Stimulated activated CD8-positive, alpha-beta memory T cell treated with anti-CD3 and anti-CD28 coated beads, Interleukin-15, amount 100 ng/mL, for 4 hours (primary cell): ENCODE measurements at places on chromosomes 16 and 17.

DNA sequence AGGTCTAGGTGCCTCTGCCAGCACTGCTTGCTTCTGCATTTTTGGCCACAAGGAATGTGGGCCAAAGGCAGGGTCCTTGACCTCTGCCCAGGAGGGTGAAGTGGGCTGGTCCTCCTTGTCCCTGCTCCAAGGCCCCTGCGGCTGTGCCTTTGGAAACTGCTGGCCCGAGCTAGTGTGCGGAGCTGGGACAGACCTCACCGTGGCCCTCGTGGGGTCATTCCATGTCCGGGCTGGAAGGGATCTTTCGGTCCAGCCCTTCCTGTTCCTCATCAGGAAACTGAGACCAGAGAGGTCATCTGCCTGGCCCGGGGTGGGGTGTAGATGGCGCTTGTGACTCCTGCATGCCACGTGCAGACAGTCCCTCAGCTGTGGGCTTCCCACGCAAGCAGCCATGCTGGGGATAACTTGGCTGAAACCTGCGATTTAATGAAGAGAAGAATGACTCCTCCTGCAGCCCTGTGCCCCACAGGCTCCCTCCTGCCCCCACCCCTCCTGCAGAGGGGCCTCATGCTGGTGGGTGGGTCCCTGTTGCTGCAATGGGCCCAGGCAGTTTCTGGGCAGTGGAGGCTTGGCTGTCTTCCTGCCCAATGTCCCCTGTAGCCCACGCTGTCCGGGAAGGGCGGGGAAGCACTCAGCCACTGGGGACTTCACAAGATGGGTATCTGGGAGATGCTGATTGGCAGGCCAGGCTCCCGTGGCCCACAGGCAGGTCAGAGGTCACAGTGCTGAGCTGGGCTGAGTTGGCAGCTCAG is 245.2 kb downstream of the SEC14L1 start:
- DNase-seq: no peak

- DNase-seq: no peak
Observed at GRCh38 chr16:10950393-10950792, 6.0 kb downstream of the CLEC16A start.

- no peak for DNase-seq
Observed at GRCh38 chr16:711548-712320, 3.2 kb upstream of the METRN start.

- no peak for DNase-seq
Observed at GRCh38 chr16:81461243-81461642, 16.6 kb downstream of the CMIP start.

DNA sequence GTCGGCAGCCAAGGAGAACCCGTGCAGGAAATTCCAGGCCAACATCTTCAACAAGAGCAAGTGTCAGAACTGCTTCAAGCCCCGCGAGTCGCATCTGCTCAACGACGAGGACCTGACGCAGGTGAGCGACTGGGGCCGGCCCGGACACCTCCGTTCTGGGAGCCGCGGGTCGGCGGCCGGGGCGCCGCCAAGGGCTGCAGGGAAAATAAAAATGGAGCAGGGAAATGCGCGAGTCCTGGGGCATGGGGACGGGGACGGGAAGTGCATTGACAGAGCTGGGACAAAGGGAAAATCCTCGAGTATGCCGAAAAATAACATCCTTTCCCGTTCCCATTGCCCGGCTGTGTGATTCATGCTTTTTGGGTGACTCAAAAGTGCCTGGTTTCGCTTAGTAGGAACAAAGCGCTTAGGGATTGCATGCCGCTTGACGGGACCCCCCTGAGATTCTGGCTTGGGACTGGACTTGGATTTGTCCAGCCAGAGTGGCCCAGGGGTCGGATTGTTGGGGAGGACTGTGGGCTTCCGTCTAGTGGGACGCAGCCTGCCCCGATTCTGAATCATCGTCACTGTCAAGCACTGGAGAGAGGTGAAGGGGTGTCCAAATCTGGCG is 699 bp downstream of the MPRIP start:
- no peak for DNase-seq

DNA sequence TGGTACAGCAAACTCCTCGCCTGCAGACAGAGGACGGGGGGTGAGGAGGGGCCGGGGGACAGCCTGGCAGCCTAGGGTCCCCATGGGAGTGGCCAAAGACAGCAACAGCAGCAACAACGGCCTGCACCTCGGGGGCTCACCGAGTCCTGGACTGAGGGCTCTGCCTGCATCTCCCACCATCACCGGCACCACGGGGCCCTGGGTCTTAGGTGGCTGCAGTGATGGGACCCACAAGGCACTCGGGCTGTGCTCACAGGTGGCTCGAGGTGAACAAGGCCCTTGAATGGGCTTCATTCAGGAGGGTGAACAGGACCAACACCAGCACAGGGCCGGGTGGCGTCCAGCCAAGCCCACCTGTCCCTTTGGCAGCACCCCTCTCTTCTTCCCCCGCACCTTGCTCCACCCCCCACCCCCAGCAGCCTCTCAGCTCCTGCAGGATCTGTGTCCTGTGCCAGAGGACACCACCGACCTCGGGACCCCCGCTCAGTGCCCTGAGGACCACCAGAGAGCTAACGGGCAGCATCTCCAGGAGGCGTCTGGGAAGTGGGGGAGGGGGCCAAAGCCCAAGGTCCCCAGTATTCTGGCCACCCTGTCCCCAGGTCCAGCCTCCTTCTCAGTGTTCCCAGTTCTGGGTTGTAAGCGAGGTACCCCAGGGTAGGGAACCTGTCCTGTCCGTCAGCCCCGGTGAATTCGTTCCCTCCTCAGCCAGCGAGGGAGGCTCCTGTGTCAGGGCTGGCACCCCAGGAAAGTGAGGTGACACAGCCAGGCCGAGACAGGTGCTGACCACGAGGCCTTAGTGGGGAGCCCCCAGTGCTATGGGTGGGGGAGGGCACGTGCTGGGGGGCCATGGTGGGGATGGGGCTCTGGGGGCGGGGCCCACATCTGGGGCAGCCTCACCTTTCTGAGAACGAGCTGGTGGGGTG is 94.3 kb downstream of the TBC1D16 start:
- DNase-seq: no peak

DNA sequence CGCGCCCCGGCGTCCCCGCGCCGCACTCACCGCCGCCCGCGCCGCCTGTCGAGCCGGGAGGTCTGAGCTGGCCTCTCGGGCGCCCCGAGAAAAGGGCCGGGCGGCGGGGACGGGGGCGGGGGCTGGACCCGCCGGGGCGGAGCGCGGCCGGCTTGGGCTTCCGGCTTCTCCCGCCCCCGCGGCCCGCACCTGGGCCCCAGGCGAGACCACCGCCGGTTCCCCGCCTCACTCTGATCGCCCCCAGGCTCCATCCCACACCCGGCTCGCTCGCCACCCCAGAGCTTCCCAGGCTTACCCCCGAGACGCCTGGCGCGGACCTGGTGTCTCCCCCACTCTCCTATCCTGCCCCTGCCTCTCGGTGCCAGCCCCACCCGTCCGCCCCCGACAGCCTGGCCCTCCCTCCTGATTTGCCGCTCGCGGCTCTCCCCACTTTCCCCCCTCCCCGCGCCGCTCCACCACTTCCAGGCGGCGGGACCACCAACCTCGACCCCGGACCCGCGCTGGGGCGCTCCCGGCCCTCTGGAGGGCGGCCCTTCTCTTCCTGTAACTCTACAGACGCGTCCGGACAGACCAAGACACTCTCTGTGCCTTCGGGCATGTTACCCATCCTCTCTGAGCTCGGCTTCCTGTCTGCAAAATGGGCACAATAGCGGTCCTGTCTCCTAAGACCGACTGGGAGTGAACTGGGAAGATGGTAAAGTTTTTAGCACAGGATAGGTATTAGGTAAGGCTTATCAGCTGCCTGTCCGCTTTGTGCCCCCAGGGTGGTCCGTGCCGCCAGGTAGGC is at the start of gene LITAF:
Gene LITAF (minus strand): TSS at position 64 of the 787 bp plus-strand sequence. CDS start 30,189 bp downstream, outside the sequence.
- DNase-seq: no peak

DNA sequence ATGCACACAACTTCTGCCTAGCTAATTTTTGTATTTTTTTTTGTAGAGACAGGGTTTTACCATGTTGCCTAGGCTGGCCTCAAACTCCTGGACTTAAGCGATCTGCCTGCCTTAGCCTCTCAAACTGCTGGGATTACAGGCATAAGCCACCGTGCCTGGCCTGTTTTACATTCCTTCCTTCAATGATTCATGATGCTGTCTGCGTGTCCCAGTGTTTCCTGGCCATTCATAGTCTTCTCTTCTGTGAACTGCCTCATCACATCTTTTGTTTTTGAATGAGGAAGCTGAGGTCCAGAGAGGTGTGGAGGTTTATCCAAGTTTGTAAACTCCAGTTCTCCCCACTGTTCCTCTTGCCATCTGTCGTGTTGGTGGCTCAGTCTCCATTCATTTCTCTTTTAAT is 64.5 kb upstream of the MED9 start:
- no peak for DNase-seq

DNA sequence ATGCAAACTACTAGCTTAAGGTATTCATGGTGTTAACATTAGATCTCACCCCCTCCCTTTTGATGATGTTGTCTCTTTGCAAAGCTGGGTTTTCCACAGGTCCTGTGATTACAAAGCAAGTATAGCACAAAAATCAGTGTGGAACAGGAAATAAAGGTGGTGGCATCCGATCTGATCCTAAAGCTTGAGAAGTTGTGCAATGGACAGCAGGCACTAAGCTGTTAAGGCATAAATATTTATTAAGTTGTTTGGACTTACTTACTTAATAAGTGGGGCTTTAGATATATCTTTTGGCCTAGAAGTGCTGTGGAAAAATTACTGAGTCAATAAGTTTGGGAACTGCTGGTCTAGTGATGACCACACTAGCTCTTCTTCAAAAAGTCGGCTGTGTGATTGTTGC is 5.0 kb downstream of the GLP2R start:
- no peak for DNase-seq

- DNase-seq: no peak
Observed at GRCh38 chr17:12637015-12637414, 28.7 kb upstream of the MYOCD start.

- peak; percentile 20 for DNase-seq
Observed at GRCh38 chr17:57114085-57114673, 29.1 kb downstream of the AKAP1 start.

- no peak for DNase-seq
Observed at GRCh38 chr16:23786964-23787561, 32.2 kb downstream of the CHP2 start.

GRCh38 chr17:82055965-82056728 is 4.4 kb downstream of the GPS1 start:
- DNase-seq: no peak

DNA sequence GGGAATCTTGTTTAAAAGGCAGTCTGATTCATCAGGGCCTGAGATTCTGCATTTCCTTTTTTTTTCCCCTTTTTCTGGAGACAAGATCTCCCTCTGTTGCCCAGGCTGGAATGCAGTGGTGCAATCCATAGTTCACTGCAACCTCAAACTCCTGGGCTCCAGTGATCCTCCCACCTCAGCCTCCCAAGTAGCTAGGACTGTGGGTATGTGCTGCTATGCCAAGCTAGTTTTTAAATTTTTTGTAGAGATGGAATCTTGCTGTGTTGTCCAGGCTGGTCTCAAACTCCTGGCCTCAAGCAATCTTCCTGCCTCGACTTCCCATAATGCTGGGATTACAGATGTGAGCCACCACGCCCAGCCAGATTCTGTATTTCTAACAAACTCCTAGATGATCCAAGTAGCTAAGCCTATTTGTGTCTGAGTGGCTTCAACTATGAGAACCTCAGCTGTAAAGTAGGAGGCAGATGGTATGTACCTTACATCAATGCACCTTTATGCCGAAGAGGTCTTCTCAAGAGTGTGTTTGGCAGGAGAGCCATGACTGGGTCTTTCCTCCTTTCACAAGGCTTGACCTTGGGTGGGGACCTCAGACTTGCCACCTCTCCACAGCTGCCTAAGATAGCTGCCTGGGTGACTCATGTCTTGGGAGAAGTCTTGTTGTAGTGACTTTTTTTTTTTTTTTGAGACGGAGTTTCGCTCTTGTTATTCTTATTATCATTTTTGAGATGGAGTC is 10.9 kb downstream of the LDAF1 start:
- no peak for DNase-seq

DNA sequence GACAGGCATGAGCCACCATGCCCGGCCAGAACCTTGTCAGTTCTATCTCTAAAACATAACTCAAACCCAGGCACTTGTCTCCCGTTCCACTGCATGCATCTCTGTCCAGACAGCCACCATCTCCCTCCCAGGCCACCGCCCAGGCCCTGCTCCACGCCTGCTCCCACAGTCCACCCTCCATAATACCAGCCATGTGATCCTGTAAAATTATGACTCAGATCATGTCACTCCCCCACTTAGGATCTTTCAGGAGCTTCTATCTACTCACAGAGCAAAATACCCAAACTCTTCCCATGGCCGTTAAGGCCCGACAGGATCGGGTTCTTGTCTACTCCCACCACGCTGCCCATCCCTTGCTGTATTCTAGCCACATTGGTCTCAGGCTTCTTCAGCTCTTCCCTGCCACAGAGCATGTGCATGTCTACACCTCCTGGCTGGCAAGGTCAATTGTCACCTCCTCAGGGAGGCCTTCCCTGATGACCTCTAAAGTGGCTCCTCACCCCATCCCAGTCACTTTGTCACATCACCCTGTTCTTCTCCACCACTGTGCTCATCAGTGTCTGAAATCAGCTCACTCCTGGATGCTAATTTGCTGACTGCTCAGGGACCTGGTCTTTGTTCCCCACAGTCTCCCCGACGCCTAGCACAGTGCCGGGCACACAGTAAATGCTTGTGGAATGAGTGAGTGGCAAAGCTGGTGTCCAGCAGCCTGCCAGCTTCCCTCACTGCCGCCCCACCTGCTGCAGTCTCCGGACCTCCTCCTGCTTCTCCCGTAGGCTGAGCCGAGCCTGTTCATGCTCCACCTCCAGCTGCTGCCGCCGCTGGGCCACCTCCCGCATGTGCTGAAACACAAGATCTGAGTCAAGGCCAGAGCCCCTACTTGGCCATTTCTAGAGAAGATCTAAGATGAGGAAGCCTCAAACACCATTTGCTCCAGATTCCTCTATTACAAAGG is 6.7 kb downstream of the TSPOAP1 start:
- no peak for DNase-seq

DNA sequence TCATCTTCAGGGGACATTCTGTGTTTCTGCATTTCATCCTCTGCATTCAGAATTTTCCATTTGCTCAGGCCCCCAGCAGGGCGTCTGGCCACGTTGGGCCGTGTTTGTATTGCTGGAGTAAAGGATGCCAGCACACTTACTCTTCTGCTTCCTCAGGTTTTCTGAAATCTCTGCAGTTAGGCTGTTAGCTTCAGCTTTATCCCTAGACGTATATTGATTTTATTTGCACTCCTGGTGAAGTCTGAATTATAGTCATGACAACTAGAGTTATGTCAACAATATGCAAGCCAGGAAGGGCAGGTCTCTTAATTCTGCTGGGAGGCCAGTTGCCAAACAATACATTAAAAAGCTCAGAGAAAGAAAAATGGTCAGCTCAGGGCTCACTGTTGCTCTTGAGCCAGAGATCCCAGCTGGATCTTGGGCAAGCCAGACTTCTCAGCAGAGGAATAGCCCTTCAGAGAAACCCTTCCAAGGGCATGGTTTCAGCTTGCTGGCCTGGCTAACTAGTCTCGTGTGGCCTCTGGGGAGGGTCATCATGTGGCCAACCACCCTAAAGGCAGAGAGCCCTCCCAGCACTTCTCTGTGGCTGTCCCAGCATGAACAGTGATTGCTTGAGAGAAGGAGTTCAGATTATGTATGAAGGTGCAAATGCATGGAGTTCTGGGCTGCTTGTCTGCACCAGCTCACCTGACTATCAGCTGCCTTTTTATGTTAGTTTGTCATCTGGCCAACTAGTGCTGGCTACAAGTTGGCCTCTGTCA is 110.2 kb upstream of the CACNG5 start:
- DNase-seq: no peak

- no peak for DNase-seq
Observed at GRCh38 chr16:65480281-65481091, 358.6 kb upstream of the CDH11 start.
